ENCODE measurements at places on chromosomes 3 and 15.
A peak's percentile ranks its signal among the peaks of the same experiment; 100 is the strongest.

GRCh38 chr3:147514366-147515160 lies 105.4 kb downstream of the ZIC1 start:
- peak; percentile 20 for DNase-seq

DNA sequence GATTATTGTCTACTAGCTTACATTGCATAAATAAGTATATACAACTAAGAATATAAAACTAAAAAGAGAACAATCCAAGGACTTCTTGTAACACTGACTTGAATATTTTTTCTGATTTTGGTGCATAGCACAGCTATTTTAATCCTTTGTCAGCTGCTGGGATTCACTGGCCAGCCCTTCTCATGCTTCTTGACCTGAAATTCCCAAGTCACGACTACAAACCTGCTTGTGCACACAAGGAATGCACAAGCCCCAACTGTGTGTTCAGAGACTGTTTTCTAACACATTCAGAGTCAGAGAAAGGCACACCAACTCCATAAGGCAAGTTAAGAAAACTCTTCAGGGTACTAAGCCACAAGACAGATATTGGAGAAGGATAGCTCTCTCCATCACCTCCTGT lies 80.9 kb downstream of the TNIK start:
- DNase-seq: no peak

- DNase-seq: peak; percentile 99
These were observed 117.0 kb upstream of the TSPAN3 start for GRCh38 chr15:77187751-77188464.

GRCh38 chr3:197262709-197263108 lies 35.7 kb downstream of the DLG1 start:
- no peak for DNase-seq

Measured in suppressor macrophage treated with lipopolysaccharide for 1 hour (primary cell).